ENCODE measurements at places on chromosomes 11 and 22.

- DNase-seq: no peak
Measured at GRCh38 chr22:42202669-42203068, 67.8 kb downstream of the TCF20 start.

DNA sequence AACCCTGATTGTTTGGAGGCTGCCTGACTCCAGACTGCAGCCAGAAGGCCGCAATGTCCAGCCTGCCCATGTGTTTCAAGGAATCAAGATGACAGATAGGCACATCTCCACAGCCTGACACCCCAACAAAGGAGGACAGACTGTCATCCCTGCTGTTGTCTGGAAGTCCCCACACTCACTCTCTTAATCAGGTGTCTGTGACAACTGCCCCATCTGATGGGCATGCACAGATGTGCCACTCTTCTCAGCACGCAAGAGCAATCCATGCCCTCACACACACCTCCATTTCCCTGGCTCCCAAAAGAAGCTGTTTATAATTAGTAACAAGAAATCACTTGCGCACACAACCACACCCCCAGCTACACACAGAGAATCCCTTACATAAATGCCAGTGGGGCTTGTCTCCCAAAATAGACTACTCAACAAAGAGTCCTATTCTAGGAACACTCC lies 117.6 kb downstream of the C11orf58 start:
- DNase-seq: no peak

- DNase-seq: no peak
Measured at GRCh38 chr22:33000342-33001280, 57.6 kb downstream of the SYN3 start.

GRCh38 chr11:124970925-124971324 lies 16.9 kb downstream of the CCDC15 start:
- DNase-seq: no peak

DNA sequence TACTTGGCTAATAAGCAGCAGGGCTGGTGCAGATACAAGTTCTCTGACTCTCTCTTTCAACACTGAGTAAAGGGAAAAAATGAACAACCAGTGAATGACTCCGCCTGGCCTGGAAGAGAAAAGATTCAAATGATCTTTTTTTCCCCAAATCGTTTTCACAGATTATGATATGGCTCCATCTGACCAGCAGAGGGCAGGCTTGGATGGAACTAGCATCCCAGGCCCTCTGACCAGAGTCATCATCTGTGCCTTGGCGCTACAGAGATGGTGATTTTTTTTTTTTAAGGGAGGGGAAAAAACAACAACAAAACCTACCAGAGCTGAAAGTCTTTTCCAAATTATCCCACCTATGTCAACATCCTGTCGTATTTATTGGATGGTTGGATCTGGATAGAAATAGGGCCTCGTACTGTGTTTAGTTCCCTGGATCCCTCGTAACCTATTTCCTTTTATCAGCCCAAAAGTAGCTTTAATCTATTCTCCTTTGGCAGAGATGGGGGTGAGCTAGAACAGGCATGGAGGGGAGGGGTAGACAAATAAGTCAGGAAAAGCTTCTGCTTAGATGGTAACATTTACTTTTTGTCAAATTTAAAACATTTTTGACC lies 69.7 kb downstream of the PRSS23 start:
- DNase-seq: peak; percentile 42

DNA sequence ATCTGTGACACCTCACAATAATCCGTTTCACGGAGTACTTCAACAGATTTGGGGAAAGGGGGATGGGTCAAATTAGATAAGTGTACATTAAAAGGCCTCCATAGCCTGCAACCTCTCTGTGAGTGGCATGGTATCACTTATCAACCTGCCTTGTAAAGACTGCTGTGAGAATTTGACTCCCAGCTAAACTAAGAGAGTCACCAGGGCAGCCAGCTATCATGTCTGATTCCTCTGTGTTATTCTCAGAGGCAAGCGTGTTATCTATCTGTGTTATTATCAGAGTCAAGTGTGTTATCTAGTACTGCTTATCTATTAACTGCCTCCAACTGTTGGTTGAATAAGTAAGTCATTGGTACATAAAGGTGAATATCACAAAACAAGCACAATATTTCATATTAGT lies 4.1 kb upstream of the FAM83F start:
- no peak for DNase-seq

DNA sequence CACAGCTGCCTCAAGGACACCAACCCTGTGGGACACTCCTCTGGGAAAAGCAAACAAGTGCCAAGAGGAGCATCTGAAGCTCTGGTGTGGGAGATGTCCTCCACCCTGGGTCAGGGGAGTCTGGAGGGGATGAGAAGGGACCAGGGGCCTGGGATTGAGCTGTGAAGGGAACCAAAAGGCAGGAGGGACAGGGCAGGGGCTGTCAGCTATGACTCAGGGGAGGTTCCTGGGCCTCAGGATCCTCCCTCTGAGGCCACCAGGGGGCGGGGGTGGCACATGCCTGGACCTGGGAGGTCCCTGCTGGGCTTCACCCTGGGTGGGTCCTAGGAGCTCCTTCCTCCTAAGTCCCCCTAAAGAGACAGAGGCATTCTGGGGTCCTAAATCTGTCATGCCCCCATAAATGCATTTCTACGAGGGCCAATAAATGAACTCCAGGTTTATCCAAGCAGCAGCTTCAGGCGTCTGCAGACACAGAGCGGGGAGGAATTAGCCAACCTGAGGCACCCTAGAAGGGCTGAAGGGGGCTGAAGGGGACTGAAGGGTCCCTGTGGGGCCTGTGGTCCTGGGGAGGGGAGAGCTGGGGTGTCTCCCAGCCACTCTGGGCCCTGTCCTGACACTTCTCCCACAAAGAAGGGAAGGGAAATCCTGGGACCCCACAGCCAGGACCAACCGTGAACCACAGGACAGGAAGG lies 31.9 kb upstream of the IGLL5 start:
- DNase-seq: no peak

- peak; percentile 58 for DNase-seq
Measured at GRCh38 chr11:3796801-3797328, 489 bp downstream of the NUP98 start.

DNA sequence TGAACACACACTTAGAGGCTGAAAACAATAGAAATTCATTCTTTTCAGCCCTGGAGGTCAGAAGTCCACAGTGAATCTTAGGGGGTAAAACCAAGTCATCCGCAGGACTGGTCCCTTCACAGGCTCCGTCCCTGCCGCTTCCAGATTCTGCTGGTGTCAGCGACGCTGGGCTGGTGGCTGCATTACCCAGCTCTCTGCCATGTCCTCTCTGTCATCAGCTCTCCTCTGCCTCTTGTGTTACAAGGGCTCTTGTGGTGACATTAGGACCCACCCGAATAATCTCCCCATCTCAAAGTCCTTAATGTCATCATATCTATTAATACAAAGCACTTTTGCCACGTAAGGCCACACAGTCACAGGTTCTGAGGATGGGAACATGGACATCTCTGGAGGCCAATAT lies 47.7 kb upstream of the ANO1 start:
- no peak for DNase-seq

DNA sequence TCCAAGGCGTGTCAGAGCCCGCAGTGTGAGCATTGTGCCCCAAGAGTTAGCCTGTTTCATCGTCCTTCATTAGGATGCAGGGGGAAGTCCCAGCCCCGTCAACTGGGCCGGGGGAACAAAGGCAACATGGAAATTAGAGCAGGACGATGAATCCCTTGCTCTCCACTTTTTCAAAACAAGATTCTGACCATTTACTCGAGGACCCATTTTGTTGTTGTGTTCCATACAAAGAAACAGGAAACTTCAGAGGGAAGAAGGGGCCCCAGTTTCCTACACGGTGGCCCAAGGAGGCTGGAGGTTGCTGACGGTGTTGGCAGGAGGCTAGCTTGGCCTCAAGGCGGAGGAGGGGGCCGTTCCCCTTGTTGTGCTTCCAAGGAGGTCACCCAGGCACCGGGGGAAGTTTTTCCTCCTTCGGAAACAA lies 44.0 kb upstream of the SLC1A2 start:
- no peak for DNase-seq

GRCh38 chr22:32745251-32745995 lies 56.1 kb upstream of the TIMP3 start:
- DNase-seq: no peak

GRCh38 chr11:14444441-14445189 lies 55.0 kb downstream of the COPB1 start:
- DNase-seq: no peak

DNA sequence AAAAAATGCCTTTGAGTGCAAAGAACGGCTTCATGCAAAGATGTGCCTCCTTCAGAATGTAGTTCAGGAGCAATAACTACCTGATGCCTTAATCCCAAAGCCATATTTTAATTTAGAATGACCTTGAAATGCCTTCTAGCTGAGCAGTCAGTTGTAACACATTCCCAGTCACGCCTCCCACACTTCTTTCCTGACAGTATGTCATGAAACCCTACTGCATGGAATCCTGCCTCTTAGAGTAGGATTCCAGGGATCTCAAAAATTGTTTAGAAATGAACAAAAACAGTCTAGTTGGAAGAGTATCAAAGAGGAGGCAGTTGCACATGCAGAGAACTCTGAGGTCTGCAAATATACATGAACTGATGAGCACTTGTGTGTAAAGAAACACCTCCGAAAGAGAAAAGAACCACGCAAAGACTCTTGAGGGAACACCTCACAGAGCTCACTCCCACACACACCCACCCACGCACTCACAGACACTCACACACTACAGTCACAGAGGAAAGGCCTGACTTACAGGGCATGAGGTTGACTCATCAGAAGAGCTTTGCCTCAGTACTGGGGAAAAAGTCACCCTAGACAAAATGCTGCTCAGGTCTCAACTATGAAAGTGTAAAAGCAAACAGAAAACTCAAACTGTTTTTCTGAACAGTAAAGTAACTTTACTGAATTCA lies 77.4 kb downstream of the GGTLC2 start:
- no peak for DNase-seq

GRCh38 chr22:29936186-29936585 lies 53.2 kb downstream of the MTMR3 start:
- DNase-seq: no peak

- no peak for DNase-seq
Measured at GRCh38 chr11:119752946-119753345, 23.9 kb upstream of the NECTIN1 start.

- no peak for DNase-seq
Measured at GRCh38 chr11:70333261-70333660, 62.8 kb downstream of the PPFIA1 start.

- no peak for DNase-seq
Measured at GRCh38 chr11:130422251-130422995, 6.0 kb downstream of the ADAMTS8 start.

DNA sequence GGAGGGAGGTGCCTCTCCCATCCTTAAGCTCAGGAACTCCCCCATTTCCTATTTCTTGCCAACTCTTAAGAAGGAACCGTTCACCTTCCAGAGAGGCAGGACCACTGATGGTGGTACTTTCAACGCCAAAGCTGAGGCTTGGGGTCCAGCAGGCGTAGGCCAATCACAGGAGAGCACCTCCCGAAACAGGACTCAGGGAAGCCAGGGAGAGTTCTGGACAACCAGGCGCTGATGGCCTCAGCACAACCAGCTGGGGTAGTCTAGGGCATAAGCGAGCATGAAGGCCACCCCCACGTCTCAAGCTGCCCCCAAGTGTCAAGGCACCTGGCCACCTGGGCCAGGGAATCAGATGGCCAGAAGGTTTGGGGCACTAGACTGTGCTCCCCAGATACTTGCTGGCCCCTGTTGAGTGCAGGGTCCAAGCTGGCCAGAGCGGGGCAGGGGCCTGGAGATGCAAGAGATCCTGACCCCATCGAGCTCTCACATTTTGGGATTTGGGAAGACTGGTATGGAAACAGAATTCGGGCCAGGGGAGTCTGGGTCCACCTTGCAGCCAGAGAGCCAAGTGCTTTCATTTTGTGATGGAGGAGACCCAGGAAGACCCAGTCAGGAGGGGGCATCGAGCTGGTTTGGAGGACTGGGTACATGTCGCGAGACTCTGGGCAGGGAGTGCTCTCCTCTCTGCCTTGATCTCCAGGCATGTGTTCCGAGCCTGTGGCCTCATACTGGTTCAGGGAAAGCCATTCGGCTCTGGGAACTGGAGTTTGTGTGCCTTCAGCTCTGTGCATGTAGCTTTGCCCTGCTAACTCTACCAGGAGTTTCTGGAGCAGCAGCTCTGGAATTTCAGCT lies 926 bp downstream of the CD6 start:
- DNase-seq: no peak

- no peak for DNase-seq
Measured at GRCh38 chr11:15308840-15309239, 194.1 kb downstream of the INSC start.

DNA sequence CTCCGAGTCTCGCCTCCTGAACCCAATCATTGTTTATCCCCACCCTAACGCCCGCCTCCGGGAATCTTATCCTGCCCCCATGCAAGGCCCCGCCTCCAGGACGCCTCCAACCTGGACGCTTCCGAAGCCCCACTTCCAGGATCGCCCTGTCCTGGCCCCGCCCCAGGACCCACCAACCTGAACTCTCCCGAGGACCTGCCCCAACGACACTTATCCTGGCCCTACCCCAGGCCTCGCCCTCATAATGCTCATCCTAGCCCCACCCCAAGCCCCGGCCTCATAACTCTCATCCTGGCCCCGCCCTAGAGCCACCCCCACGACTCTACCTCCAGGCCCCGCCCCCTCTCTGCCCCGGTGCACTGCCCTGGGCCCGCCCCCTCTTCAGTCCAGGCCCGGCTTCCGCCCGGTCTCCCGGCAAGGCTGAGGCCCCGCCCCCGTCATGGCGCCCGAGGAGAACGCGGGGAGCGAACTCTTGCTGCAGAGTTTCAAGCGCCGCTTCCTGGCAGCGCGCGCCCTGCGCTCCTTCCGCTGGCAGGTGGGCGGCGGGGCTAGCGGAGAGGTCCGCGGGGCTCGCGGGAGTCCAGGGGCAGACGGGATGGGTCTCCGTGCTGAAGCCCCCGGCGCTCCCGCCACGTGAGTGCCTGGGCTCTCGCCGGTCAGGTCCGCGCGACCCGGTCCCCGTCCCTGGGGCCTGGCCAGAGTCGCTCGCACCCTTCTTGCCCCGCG lies 45.7 kb upstream of the DEFB108B start:
- peak; percentile 99 for DNase-seq

GRCh38 chr11:131987703-131988102 lies 617.3 kb downstream of the NTM start:
- no peak for DNase-seq

- no peak for DNase-seq
Measured at GRCh38 chr11:108685419-108686130, 20.7 kb downstream of the DDX10 start.

DNA sequence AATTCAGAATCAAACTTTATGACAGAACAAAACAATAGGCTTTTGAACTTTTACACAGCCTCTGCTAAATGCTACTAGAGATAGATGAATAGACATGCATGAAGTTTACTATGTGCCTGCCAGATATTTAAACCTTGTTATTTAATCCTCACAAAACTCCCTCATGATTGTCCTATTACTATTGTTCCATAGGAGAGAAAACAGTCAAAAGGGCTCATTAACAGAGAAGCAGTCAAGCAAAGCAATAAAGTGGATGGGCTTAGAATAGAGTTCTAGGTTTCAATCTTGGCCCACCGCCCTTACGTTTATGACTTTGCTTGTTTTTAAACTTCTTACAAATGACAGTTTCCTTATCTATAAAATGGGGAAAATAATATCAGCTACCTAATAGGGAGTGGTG lies 12.9 kb downstream of the CWC15 start:
- DNase-seq: no peak

All from NCI-H774 (cell line).